NCI-H1417 treated with DMSO at 0.1 percent for 48 hours (cell line): ENCODE measurements at places on chromosomes 11 and 22.

DNA sequence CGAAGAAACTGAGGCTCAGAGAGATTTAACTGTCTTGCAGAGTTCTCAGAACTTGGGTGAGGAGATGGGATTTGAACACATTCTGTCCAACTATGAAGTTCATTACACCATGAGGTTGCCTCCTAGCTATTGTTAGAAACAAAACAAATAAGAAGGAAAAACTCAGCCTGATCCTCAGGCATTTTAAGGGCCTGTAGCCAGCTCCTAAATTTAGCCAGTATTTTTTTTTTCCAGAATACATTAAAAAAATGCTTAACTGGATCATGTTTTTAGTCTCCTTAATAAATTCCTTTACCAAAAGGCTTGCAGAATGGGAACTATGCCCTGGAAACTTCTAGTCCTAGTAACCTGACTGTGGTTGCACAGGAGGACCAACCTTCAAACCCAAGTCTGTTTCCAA lies 212.0 kb downstream of the CSNK2A3 start:
- DNase-seq, result no peak

GRCh38 chr11:126436209-126436755 lies 80.8 kb downstream of the ST3GAL4 start:
- DNase-seq, result no peak

DNA sequence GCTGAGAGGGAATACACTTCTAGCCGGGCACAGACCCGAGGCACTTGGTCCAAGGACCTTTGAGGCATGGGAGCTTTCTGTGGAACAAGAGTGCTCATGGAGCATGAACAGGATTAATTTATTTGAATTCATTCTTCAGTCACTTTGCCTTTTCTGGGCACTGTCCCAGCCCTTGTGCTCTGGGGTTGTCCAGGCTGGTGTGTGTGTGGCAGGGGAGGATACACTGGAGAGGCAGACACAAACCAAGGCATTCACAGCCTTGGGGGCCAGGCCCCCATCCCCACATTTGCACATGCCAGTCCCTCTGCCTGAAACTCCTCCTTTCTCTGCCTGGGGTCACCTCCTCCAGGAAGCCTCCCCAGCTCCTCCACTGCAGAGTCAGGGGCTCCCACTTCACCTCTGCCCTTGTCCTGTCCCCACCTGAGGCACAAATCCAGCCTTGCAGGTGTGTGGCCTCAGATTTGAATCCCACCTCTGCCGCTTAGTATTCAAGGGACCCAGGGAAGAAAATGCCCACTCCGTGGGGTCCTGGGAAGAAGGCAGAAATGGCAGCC lies 55.5 kb downstream of the MYO7A start:
- DNase-seq, result no peak

- no peak for DNase-seq
These were observed 44.8 kb upstream of the ARHGAP20 start for GRCh38 chr11:110757066-110757465.
